ENCODE measurements at places on chromosomes 5 and 9. TPM values are rescaled to one million over a fixed set of nuclear protein-coding genes. Genes with fewer than 3 reads are reported as not detected.

DNA sequence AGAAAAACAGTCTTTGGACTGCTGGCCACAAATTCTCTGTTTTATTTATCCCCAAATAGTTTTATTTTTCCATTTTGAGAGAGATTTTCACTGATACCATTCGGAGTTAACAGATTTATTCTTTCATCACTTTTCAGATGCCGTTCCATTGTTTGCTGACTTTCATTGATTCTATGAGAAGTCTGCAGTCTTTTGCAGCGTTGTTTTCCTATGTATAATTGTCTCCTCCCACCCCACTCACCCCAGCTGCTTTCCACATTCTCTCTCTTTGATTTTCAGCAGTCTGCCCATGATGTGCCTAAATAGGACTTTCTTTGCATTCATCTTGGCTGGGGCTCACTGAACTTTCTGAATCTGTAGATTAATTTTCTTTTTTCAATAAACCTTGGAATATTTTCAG is 107.6 kb downstream of the C9orf50 start:
- no peak for DNase-seq

DNA sequence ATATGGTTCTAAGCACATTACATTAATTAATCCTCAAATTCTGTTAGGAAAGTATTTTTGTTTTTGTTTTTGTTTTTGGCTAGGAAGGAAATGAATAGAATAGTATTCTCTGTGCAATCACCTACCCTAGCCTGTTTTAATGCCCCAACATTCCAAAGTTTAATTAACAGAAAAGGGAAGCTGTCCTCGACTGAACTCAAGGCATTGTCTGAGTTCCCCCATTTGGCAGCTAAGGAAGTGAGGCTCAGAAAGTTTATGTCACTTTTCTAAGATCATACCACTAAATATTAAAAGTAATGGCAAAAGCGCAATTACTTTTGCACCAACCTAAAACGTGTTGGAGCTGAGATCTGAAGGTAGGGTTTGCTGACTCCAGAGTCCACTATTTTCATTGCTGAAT is 59.8 kb downstream of the FGF1 start:
- DNase-seq, result no peak

ORM2 gene
- total RNA-seq, result not detected

HBEGF gene
- total RNA-seq, result 35.3 TPM

DNA sequence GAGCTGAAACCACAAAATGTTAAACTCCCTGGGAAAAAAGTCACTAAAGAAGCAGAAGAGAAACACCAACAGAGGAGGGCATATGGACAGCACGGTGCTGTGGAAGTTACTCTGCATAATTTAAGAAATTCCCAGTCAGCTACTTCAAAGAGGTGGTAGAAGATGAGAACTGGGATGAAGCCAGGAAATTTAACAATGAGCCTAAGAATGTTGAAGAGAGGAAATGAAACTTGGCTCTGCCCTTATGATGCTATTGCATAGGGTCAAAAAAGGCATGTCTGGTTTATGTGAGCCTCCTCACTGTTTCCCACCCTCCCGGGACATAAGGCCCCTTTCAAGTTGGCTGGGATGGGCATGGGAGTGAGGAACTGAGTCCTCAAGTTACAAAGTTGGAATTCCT is 25.4 kb upstream of the SNX18 start:
- no peak for DNase-seq

FOXD4L4 gene
- total RNA-seq, result 0.15 TPM

DNA sequence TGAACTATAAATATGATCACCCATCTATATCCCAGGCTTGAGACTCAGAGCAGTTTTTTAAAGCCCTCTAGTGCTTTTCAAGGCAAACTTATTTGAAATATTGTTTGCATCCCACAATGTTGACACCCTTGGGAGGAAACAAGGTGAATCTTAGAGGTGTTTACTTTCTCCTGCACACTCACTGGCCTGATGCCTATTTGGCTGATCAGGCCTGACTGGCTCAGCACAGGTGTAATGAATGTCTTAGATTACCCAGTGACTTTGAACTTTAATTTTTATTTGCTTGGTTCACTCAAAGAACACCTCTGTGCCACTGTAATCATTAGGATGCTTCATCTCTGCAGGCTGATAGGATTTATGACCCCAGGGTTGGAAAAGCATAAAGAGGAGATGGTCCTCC is 158.3 kb downstream of the KCTD16 start:
- DNase-seq, result no peak

- DNase-seq, result no peak
These were observed 289.5 kb upstream of the IL12B start for GRCh38 chr5:159619826-159620225.

DNA sequence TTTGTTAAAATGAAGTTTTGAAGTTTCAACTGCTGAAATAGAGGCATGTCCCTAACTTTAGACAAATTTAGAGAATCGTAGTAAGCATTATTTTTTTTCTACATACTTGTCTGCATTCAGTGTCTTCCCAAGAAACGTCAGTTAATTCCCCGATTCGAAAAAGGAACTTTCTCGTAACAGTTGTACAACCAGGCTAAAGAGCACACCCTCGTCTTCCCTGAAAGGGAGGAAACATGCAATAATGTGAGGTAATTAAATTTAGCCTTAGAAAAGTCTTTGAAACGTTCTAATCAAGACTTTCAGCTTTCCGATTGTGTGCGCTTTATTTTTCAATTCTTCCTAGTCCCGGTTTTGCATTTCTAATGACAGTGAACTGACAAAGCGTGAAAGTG is 374 bp upstream of the SLC1A3 start:
- no peak for DNase-seq

DNA sequence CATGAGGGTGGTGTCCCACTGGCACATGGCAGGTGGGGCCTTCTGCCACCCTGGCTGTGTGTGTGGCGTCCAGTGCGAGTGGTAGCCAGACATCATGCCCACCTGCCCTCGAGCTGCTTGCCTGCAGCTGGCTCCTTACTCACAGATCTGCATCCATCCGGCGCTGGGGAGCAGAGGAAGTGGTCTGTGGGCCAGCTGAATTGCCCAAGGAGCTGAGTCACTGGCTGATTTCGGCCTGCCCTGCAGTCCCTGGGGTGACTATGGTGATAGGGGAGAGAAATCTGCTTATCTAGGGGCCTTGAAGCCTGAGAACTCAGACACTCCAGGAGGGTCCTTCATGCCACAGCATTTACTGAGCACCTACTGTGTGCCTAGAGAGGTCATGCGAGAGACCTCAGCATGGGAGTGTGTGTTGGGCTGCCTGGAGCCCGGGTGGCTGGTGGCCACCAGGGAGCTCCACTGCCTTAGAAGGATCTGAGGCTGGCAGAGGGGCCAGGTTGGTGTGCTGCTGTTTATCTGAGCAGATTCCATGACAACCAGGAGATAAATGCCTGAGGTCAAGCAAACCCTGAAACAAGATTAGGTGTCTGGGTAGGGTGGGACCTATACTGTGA is 57.1 kb downstream of the SLC22A5 start:
- DNase-seq, result peak; percentile 80

SLC46A2 gene
- total RNA-seq, result not detected

- no peak for DNase-seq
These were observed 15.1 kb downstream of the IRF1 start for GRCh38 chr5:132475497-132475882.

FAM240B gene
- total RNA-seq, result not detected

DNA sequence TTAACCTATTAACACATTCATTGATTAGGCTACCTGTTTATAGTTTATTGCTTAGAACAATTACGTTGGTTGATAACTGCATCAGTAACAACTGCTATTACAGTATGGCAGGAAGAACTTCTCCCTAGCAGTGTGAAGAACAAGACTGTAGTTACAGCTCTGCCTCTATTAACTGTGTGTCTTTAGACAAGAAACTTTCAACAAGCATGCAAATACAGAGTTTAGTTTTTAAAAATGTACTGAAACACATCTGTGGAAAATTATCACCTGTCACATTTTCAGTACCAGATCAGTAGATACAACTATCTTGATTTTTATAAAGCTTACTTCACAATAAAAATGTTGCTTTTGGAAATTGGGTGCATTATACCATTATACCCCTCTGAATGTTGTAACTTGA is 22.2 kb downstream of the ELL2 start:
- DNase-seq, result no peak

DNA sequence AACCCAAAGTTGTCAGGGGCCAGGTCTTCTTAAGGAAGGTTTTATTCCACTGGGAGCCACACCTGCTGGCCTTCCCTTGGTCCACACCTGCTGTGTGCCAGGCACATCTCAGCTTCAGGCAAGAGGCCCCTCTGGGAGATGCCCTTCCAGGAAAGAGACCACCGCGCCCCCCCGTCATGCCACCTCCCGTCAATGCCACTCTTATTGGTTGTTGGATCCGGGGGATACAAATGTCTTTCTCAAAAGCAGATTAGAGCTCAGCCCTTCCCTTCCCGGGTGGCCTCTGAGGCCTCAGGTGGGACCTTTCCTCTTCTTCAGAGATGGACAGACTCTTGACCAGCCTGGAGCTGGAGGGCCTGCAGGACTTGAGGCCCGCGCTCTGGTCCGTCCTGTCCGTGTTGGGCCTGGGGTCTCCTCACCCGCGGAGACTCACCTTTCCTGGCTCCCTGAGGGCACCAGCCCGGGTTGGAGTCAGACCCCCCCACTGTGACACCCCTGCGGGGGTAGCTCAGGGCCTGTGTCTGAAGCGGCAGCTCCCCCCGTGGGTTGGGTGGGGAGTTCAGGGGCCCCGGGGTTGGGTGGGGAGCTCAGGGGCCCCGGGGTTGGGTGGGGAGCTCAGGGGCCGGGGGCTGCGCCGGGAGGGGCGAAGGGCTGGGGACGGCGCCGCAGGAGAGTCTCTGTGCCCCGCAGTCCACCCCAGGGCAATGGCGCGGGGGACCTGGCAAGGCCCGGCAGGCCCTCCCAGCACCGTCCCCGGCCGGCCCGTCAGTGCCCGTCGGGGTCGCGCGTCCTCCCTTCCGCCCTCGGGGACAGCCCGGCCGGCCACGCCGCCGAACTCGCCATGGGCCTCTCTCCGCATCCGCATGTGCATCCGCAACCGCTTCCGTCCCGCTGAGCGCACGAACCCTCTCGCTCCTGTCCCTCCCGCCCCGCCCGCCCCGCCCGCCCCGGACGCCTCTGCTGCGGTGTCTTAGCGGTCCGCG is 3.7 kb upstream of the SLC9A3 start:
- no peak for DNase-seq

GRCh38 chr5:88725454-88725853 is 157.5 kb downstream of the MEF2C start:
- DNase-seq, result no peak

CRB2 gene
- not detected for total RNA-seq

GRCh38 chr5:39584927-39585326 is 160.1 kb upstream of the DAB2 start:
- peak; percentile 6 for DNase-seq

All from endothelial cell of umbilical vein (primary cell).